PC-9 (cell line): ENCODE measurements at places on chromosomes 3 and 15. TPM values are rescaled to one million over a fixed set of nuclear protein-coding genes. Genes with fewer than 3 reads are reported as not detected.

Gene IL16
- total RNA-seq: 0.50 and 0.65 TPM in 2 replicates

Gene TMEM207
- not detected in 2 replicates for total RNA-seq

Gene GPD1L
- 10.3 and 11.2 TPM in 2 replicates for total RNA-seq

DNA sequence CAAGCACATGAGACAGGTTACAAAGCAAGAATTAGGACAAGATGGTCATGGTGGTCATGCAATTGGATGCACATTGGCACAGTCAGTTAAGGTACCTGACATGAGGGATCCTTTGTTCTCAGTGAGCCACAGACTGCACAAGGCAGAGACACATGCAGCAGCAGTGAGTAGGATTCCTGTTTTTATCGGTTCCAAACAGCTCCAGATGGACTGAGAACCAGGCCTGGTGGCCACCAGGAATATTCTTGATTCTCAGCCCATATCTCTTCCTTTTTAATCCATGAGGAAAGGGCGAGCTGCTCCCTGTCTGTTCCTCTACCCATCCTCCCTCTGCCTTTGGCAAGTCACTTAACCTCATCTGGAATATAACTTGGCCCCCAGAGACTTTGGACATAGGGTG, 410.8 kb downstream of the GAP43 start:
- no peak for DNase-seq
- no peak overlapping the region for H3K27ac ChIP-seq
- no peaks in the 10 kb centered on the region for H3K36me3 ChIP-seq

- no peaks in the 10 kb centered on the region for H3K4me1 ChIP-seq
- H3K27ac ChIP-seq: no peak overlapping the region
- DNase-seq: peak; percentile 46
- no peak overlapping the region for H3K4me3 ChIP-seq
Measured at GRCh38 chr3:12782172-12782815, 14.2 kb upstream of the CAND2 start.

GRCh38 chr15:58336161-58336560, 95.6 kb upstream of the LIPC start:
- H3K4me1 ChIP-seq: peaks cover 29% of the 10 kb centered on the region
- DNase-seq: no peak
- no peak overlapping the region for H3K27ac ChIP-seq
- no peak overlapping the region for H3K4me3 ChIP-seq
- H3K36me3 ChIP-seq: no peaks in the 10 kb centered on the region

DNA sequence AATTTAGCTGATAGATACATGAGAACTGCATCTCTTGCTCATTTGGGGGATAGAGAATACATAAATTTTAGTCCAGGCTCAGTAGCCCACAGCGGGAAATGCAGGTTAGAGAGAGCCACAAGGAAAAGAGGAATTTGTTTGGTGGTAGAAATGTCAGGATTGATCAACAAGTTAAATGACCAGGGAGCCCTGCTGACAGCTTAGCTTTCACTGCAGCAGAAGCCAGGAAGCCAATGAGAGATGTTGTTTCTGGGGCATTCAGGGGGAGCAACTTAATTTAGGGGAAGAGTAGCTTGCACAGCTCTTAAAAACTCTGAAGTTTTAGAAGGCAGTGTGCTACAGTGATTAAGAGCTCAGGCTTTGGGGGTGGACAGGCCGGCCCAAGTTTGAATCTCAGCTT, 22.7 kb downstream of the ARHGEF26 start:
- H3K36me3 ChIP-seq: no peaks in the 10 kb centered on the region
- H3K27ac ChIP-seq: no peak overlapping the region
- peaks cover 4% of the 10 kb centered on the region; the same call in 1 of the 2 replicates for H3K4me1 ChIP-seq
- H3K4me3 ChIP-seq: no peak overlapping the region
- no peaks in the 10 kb centered on the region for H3K27me3 ChIP-seq

DNA sequence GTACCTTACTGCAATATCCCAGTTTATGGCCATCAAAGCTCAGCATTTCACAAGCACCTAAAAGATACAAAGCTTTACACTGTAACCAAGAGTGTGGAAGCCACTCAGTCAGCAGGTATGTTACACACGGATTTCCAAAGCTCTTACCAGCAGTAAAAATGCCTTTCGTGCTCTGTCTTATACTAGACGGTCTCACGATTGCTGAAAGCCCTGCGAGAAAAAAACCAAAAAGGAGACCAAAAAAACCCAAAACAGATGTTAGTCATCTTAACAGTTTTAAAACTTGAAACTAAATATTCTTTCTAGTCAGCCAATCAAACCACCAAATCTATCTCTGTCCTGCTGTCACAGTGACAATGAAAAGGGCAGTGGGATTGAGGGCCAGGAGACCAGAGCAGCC, 39.0 kb downstream of the TAMM41 start:
- H3K27me3 ChIP-seq: no peaks in the 10 kb centered on the region
- no peaks in the 10 kb centered on the region; the same call in none of the 2 replicates for H3K36me3 ChIP-seq
- H3K27ac ChIP-seq: no peak overlapping the region
- no peak overlapping the region for H3K4me3 ChIP-seq

DNA sequence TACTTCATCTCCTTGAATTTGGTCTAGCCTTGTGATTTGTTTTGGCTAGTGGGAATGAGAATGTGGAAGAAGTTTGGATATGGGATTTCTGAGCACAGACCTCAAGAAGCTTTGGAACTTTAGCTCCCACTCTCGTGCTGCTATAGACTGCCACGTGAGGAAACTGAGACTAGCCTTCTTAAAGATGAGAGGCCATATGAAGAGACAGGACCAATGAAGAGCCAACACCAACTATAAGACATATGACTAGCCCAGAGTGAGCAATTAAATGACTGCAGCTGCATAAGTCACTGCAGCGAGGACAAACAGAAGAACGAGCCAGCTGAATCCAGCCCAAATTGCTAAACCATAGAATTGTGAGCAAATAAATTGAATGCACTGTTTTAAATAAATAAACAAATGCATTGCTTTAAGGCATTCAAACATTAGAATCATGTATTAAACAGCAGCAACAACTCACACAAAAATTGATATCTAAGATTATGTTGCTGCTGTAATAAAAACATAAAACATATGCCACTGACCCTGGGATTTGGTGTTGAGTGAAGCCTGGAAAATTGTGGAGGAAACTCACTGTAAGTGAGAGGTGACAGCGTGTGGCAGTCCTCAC, 15.7 kb upstream of the CNTN4 start:
- no peaks in the 10 kb centered on the region for H3K36me3 ChIP-seq
- no peaks in the 10 kb centered on the region for H3K27me3 ChIP-seq
- no peaks in the 10 kb centered on the region for H3K4me1 ChIP-seq
- DNase-seq: no peak
- no peak overlapping the region for H3K27ac ChIP-seq

DNA sequence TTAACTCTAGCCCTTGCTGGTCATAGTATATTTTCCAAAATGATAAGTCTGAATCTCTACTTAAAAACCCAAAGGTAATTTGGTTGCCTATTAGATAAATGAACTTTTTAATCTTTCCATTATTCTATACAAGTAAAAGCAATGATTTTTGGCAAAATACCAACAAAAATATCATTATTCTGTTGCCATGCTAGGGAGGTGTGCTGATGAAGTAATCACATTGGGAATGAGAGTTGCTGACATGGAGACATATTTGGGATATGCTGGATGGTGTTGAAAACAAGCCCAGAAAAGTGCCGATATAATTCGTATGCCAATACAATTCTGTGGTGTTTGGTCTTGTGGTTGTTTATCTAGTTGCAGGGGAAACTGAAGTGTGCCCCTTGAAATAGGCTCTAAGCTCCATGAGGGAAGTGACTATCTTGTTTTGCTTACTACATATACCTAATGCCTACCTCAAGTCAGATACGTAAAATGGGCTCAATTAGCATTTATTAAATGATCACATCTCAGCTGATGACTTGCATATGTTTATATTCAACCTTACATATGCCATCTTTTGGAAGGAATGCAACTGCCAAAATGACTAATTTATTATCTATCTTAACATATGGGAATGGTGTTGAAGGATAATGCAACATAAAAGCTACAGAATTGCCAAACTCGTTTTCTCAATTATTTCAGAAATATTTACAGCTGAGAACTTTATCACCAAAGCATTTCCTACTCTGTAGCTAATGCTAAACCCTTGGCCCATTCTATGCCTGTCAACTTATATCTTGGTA, 5.8 kb downstream of the TOPBP1 start:
- peaks cover 46% of the 10 kb centered on the region for H3K36me3 ChIP-seq
- no peak for DNase-seq
- no peaks in the 10 kb centered on the region for H3K27me3 ChIP-seq
- H3K4me3 ChIP-seq: no peak overlapping the region
- H3K4me1 ChIP-seq: peaks cover 10% of the 10 kb centered on the region; the same call in 1 of the 2 replicates

DNA sequence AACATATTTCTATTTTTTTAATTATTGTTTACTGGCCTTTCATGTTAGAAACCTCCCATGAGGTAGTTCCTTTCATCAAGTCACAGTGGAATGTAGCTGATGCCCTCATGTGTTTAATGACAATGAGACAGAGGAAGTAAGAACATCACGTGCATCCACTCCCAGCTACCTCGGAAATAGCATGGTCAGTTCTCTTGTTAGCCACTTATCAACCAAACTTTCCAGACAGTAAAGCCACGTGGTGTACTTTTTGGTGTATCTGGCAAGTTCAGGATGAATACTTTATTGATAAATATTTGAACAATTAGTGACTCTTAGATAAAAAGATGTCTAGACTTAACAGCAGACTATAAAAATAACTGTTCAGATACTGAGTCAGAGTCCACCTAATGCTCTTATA, 781.7 kb downstream of the MECOM start:
- H3K27me3 ChIP-seq: no peaks in the 10 kb centered on the region
- H3K36me3 ChIP-seq: no peaks in the 10 kb centered on the region
- no peak overlapping the region for H3K4me3 ChIP-seq
- H3K4me1 ChIP-seq: peaks cover 36% of the 10 kb centered on the region

GRCh38 chr3:40108643-40109042, 200.9 kb upstream of the EIF1B start:
- H3K27me3 ChIP-seq: no peaks in the 10 kb centered on the region
- H3K4me1 ChIP-seq: no peaks in the 10 kb centered on the region
- no peak overlapping the region for H3K4me3 ChIP-seq
- no peaks in the 10 kb centered on the region for H3K36me3 ChIP-seq
- no peak for DNase-seq

DNA sequence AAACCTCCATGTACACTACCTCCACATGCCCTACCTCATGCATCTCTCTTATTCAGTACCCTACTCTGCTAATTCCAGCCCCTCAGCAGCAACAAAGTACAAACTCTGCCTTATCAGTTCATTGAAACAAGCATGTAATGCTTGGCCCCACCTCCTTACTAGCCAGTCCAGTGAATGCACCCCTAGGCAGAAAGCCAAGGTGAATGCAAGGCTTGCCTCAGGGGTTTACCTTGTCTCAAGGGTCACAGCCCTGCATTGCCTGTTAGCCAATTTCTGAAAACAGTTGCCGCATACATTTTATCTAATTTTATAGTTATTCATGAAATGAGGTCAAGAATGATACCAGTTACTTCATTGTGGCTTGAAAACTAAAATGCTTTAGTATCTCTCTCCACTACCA, 576.4 kb downstream of the FHIT start:
- H3K27me3 ChIP-seq: no peaks in the 10 kb centered on the region
- H3K36me3 ChIP-seq: no peaks in the 10 kb centered on the region
- H3K4me1 ChIP-seq: no peaks in the 10 kb centered on the region
- DNase-seq: no peak

DNA sequence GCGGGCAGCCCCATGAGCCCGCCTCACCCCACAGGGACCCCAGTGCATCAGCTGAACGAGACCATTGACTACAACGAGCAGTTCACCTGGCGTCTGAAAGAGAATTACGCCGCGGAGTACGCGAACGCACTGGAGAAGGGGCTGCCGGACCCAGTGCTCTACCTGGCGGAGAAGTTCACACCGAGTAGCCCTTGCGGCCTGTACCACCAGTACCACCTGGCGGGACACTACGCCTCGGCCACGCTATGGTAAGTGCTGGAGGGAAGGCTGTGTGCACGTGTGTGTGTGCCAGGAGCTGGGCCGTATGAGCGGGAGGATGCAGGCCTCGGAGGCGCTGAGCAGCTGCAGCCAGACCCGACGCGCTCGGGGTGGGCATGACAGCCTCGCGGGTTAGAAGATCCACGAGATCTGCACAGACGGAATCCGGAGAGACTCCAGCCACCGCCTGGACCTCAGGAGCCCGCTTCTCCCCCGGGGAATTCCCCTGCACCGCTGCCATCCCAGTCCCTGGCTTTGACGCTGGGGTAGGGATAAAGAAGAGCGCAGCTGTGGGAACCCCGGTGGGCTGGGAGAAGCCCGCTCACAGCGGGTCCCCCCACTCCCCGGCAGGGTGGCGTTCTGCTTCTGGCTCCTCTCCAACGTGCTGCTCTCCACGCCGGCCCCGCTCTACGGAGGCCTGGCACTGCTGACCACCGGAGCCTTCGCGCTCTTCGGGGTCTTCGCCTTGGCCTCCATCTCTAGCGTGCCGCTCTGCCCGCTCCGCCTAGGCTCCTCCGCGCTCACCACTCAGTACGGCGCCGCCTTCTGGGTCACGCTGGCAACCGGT, 2.6 kb downstream of the DUOXA2 start:
- H3K27ac ChIP-seq: no peak overlapping the region
- peaks cover 3% of the 10 kb centered on the region; the same call in 1 of the 2 replicates for H3K27me3 ChIP-seq
- H3K4me3 ChIP-seq: no peak overlapping the region

DNA sequence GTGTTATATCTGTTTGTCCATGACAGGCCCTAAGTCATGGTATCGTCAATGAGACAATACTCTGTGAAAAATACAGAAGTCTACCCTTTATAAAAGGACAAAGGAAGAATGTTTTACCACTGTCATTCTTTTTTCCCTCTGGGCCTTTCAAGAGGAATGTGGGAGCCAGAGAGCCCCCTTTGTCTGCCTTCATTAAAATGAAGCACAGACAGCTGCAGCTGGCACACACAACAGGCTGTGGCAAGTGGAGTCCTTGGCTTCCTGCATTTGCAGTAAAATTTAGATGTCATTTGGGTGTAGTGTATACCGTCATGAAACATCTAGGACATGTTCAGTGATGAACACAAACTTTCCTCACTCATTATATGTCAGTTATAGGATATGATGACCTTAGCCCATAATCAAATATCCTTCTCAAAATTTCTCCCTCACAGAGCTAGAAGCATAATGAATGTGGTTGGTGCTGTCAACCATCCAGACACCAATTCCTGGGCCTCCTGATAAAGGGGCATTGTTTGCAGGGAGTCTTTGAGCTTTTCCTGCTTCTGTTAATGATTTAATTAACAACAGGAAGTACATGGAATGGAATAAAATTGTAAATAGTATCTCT, 76.4 kb downstream of the DHX36 start:
- H3K4me3 ChIP-seq: no peak overlapping the region
- peaks cover 6% of the 10 kb centered on the region; the same call in 1 of the 2 replicates for H3K36me3 ChIP-seq
- no peak for DNase-seq
- H3K27me3 ChIP-seq: no peaks in the 10 kb centered on the region
- no peak overlapping the region for H3K27ac ChIP-seq
